ENCODE measurements at places on chromosomes 13 and 19.

DNA sequence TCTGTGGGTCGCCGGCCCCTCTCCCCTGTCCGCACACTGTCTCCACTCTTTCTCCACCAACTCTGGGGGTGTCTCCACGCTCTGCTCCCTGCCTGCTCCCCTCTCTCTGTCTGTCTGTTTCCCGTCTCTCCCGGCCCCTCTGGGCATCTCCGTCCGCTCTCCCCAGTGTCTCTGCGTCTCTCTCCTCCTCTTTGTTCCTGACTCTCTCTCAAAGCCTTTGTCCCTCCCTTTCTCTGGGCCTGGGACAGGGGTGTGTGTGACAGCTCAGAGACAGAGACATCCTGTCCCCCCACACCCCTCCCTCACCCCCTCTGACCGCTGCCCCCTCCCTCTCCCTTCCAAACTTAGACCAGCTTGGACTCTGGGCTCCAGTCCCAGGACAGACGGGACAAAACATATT, 668 bp upstream of the SBK3 start:
- H3K4me3 ChIP-seq: no peak overlapping the region
- H3K27ac ChIP-seq: no peak overlapping the region
- H3K36me3 ChIP-seq: no peaks in the 10 kb centered on the region
- peaks cover 28% of the 10 kb centered on the region for H3K27me3 ChIP-seq
- no peak for DNase-seq

- no peak overlapping the region for H3K27ac ChIP-seq
- no peak overlapping the region for H3K4me3 ChIP-seq
- H3K4me1 ChIP-seq: no peaks in the 10 kb centered on the region
- DNase-seq: no peak
- no peaks in the 10 kb centered on the region for H3K27me3 ChIP-seq
Observed at GRCh38 chr13:104691767-104692467, 1625.7 kb upstream of the SLC10A2 start.

- no peak overlapping the region for H3K27ac ChIP-seq
- H3K36me3 ChIP-seq: no peaks in the 10 kb centered on the region
- H3K4me1 ChIP-seq: no peaks in the 10 kb centered on the region
- peaks cover 24% of the 10 kb centered on the region for H3K27me3 ChIP-seq
Observed at GRCh38 chr13:111947026-111947810, 119.7 kb upstream of the SOX1 start.

GRCh38 chr19:53671663-53672062, 39.9 kb downstream of the DPRX start:
- H3K4me3 ChIP-seq: no peak overlapping the region
- H3K27me3 ChIP-seq: no peaks in the 10 kb centered on the region
- DNase-seq: no peak
- no peaks in the 10 kb centered on the region for H3K4me1 ChIP-seq
- H3K27ac ChIP-seq: no peak overlapping the region

DNA sequence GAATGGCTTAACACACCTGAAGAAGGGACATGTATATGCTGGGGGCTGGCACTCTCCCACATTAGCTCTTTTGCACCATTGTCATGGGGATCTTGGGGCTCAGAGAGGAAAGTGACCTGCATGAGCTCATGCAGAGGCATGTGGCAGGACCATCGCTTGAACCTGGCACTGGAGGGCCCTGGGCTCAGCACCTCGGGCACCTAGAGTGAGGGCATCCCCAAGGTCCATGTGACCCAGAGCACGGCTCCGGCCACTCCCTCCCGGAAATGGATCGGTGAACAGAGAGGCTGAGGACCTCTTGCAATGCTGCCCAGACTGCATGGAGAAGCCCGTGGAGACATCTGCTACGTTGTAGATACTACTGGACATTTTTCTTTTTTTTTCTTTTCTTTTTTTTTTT, 38.6 kb upstream of the CCNE1 start:
- H3K4me1 ChIP-seq: no peaks in the 10 kb centered on the region
- H3K27ac ChIP-seq: no peak overlapping the region
- no peak for DNase-seq
- H3K4me3 ChIP-seq: no peak overlapping the region

GRCh38 chr19:2992958-2993357, 15.6 kb downstream of the TLE6 start:
- no peak for DNase-seq
- H3K27ac ChIP-seq: no peak overlapping the region
- H3K27me3 ChIP-seq: no peaks in the 10 kb centered on the region
- no peaks in the 10 kb centered on the region for H3K4me1 ChIP-seq
- peaks cover 3% of the 10 kb centered on the region for H3K36me3 ChIP-seq
- H3K4me3 ChIP-seq: no peak overlapping the region

Data from activated T-cell treated with anti-CD3 and anti-CD28 coated beads, Interleukin-2, amount 50 U/mL, for 24 hours (primary cell).